Activated CD8-positive, alpha-beta memory T cell treated with anti-CD3 and anti-CD28 coated beads, Interleukin-2, amount 50 U/mL, for 4 hours (primary cell): ENCODE measurements at places on chromosomes 2 and 18.

DNA sequence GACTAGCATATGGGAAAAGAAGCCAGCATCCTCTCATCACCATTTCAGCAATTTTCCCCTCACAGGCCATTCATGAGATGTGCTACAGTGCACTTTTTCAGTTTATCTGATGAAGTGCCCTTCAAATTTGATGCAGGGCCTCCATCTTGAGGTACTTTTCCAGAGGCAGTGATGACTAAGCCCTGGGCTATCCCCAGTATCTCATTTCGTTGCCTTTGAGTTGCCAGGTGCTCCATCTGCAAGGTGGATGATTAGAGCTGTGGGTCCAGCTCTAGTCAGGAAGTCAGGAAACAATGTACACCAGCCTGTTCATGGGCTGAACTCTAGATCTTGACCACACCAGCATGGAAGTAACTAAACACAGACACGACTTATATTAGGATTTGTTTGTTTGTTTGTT, 425.2 kb downstream of the METTL4 start:
- no peak for DNase-seq

DNA sequence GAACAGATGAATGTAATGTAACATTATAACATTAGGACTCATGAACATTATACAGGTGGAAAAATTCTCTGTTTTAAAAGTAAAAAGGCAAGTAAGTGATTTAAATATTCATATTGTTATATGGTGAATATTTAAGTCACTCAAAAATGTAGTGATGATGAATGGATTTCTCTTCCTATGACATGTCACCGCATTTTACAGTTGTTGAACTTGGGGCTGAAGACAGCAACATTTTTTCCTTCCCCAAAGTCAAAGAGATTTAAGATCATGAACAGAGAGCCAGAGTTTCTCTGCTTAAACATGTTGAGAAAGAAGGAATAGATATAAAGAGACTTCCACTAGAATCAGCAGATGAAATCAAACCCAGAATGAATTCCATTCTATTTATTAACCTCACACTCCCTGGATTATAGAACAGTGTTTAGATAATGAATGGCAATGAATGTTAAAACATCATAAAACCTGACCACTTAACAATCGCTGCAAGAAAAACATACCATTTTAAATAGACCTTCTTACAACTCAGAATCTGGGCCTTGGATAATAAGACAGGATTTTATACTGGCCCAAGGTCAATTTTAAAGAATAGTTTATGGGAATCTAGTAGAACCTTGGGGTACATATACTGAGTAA, 163.6 kb upstream of the SIX2 start:
- DNase-seq = no peak

DNA sequence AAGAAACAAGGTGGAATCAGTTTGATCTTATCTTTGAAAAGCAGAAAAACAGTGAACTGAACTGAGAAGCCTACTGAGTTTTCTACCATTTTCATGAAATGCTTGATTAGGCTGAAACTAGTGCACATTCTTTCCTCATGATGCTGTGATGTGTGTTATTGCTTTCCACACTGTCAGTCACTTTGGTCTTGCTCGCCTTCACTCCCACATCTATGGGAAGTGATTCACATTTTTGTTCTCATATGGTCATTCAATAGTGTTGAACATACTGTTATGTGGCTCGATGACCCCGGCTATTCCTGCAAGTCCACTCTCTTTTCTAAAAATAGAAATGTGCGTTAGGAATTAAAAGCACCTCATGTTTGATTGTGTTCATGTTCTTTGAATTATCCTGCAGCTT, 129.7 kb downstream of the TGIF1 start:
- DNase-seq = no peak

GRCh38 chr18:25675123-25675850, 323.3 kb upstream of the ZNF521 start:
- no peak for DNase-seq

GRCh38 chr2:53575721-53576124, 191.9 kb upstream of the CHAC2 start:
- DNase-seq = no peak

- no peak for DNase-seq
These were observed 122.5 kb downstream of the FOXI3 start for GRCh38 chr2:88329815-88330603.

GRCh38 chr2:64283641-64284361, 139.6 kb upstream of the PELI1 start:
- DNase-seq = no peak

- DNase-seq = no peak
These were observed 213.2 kb downstream of the KCNJ3 start for GRCh38 chr2:154911729-154912128.

DNA sequence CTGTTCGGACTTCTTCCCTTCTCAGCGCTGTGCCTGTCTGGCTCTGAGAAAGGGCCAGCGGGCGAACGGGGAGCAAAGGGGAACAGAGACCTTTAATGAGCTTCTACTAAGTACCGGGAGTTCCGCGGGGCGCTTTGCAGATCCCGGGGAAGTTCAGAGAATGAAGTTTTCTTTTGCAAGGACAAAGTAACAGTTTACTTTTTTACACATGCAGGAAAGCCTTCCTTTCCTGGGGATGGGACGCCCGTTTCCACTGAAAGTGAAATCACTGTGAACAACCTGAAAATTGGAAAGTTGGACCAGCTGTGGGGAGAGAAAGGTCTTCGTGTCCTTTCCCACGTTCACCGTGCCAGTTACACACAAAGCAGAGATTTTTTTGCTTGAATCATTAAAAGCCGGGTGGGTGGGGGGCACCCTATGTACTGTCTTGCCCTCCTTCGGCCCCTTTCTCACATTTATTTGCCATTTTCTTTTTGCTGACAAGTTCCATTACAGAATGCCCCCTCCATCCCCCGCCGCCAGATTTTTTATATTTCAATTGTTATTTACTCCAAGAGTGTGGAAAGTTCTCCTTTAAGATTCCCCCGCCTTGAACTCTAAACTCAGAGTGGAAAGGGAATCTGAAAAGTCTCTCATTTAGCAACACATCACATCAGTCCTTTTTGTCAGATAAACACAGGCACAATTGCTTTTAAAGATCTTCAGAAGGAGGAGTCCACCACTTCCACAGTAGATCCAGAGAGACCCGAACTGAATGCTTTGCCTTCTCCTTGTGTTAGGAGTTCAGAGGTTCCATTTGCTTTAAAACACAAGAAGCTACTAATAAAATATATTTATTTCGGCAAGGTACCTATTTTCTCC, 1.1 kb upstream of the FN1 start:
- DNase-seq = no peak

DNA sequence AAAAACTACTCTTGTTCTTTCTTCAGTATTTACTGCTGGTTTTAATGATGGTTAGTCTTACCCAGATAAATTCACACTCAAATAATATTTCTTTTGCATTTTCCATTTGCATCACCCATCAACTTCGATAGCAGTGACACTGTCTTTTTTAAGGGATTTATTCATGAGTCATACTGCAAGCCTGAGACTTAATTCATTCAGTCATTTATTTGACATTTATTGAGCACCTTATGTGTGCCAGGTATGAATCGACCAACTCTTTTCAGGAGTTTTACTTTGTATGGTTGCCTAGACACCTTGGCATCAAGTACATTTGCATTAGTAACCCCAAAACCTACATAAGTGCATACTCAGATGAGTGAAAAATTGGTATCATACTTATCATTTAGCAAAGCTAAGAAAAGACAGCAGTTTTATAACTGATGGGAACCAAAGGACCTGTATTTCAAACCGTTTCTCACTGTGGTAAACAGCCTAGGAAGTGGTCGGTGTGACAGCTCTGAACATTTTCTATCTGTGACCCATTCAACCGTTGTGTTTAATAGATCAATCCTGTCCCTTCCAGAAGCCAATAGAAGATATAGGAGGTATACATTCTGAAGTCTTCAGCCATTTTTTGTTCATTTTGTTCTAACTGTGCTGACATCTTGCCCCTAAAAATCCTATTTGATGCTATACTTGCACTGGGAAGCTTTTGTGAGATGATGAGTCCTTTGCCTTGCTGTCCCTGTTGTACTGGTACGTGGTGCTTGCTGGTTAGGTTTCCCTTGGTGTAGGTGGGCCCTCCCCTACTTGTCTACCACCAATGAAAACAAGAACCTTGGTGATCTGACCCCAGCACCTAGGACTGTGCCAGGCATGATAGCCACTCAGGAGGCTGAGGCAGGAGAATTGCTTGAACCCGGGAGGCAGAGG, 484.7 kb upstream of the RAB12 start:
- DNase-seq = no peak

DNA sequence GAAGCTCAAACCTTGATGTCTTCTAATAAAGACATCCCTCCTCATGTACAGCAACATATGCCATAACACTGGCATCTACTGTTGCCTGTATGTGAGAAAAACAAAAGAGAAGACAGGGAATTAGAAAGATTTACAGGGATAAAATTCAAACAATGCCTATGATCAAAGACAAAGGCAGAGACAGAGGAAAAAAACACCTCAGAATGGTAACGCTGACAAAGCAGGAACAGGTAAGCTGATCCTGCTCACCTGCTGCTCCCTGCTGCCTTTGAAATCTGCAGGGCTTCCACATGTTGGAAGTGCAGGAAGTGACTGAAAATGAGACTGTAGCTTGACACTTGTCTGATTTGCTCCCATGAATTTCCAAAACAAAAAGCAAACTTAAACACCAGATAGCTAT, 90.2 kb upstream of the DNAJC10 start:
- no peak for DNase-seq

- DNase-seq = no peak
These were observed 5.2 kb upstream of the HOXD4 start for GRCh38 chr2:176146101-176146500.

GRCh38 chr18:77619525-77619924, 369.9 kb downstream of the GALR1 start:
- DNase-seq = no peak

DNA sequence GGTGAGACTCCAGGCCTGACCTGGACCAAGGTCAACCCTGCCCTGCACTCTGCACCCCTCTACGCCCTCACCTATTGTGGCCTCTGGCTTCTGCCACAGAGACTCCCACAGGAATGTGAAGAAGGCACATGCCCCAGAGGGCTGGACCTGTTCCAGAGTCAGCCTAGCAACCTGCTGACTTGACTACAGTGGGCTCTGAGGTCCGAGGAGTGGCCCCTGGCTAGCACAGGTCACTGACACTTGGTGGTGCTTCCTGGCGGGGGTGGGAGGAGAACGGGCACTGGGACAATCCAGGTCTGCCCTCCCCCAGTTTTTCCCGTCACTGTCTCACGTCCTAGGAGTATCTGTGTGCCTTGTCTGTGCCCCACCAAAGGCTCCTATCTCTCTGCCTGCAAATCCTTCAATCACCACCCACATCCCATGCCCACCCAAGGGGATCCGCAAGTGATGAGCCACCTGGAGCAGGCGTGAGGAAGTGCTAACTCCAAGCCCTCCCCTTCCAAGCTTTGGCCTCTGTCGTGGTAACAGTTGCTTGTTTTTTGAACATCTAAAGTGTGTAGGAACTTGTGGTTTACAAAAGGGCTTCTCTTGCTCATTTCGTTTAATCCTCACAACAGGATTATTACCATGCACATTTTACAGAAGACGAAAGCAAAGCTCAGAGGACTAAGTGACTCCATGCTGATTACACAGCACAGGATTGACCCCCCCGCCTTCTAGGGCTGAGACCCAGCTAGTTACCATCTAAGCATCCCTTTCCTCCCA, 86.2 kb downstream of the MCFD2 start:
- DNase-seq = no peak

GRCh38 chr2:186543561-186544131, 46.2 kb upstream of the ITGAV start:
- DNase-seq = no peak

GRCh38 chr2:212021947-212022346, 516.7 kb downstream of the ERBB4 start:
- no peak for DNase-seq

- no peak for DNase-seq
These were observed 155.2 kb downstream of the GALNT1 start for GRCh38 chr18:35736696-35737095.

DNA sequence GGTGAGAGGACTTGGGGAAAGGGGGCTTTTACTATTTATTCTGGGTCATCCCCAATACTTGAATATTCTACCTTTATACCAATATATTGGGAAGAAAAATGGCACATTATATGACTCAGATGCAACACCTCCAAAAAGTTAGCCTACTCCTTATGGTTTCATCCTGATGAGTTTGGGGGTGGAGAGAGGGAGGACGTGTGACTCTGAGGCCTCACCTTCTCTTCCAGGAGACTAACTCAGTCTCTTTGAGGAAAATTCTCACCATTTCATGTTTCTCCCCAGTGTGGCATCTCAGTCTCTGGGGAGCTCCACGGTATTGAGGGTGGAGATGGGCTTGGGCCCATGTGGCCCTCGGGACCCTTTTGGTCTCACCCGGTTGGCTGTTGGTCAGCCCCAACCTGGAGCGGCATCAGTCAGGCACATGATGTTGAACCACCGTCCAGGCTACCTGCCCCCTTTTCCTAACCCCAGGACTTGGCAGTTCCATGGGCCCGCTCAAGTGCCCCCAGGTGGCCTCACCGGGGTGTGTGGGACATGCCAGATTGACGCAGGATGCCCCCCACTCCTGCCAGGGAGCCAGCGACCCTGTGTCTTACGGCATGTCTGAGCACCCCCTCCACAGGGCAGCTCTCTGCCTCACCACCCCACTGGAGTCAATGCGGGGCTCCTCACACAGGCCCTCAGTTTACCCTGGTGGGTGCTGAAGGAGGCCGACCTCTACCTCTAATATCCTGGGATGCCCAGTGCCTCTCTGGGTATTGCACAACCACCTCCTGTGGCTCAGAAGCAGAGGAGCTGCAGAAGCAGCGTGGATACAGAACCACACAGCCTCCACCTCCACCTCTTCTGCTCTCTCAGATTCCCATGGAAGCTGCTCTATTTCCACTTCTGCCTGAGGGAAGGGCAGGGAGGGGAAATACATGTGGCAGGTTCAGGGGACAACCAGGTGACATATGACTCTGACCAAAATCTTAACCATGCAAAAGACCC, 297.4 kb downstream of the EIPR1 start:
- DNase-seq = no peak

GRCh38 chr18:13621886-13622619, 104.3 kb downstream of the FAM210A start:
- no peak for DNase-seq

DNA sequence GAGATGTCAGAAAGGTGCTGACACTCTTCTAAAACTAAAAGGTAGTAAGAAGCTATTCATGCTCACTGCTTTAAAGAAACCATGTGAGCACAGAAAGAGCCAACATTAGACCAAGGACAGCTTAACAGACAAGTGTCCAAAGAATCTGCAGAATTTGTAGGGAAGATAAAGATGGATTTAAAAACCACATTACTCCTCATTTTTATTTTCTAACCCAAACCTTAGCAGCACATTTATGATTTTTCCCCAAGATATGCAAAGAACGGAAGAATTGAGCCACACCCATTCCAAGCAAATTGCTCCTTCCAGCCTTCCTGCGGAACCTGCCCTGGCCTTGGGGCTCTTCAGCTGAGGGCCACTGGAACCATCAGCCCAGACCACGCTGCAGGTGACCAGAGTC, 26.9 kb downstream of the MBP start:
- no peak for DNase-seq

GRCh38 chr2:8997631-8998030, 5.9 kb downstream of the MBOAT2 start:
- no peak for DNase-seq

GRCh38 chr2:207148020-207148419, 17.7 kb downstream of the KLF7 start:
- DNase-seq = no peak
